A549 treated with CpdA at 1 μM for 4 hours (cell line): ENCODE measurements at places on chromosomes 13 and 19. TPM values are rescaled to one million over a fixed set of nuclear protein-coding genes. Genes with fewer than 3 reads are reported as not detected.

ZNF98 gene
- total RNA-seq = not detected in 5 replicates

ERICH6B gene
- total RNA-seq = not detected in 5 replicates

LILRB5 gene
- total RNA-seq = 0.03 to 0.06 TPM in 2 of 5 replicates, not detected in the others

CERS1 gene
- total RNA-seq = 4.6 to 5.7 TPM (median 4.9 TPM) in 5 replicates

PRR19 gene
- 3.6 to 4.9 TPM (median 4.5 TPM) in 5 replicates for total RNA-seq

UBA52 gene
- 972 to 1,227 TPM (median 1,167 TPM) in 5 replicates for total RNA-seq

CA11 gene
- 8.7 to 12.3 TPM (median 9.7 TPM) in 5 replicates for total RNA-seq

TMPRSS9 gene
- 0.03 TPM in 1 of 5 replicates, not detected in the others for total RNA-seq

FCER2 gene
- total RNA-seq = not detected in 5 replicates

ZNF625 gene
- not detected in 5 replicates for total RNA-seq

APOC4 gene
- total RNA-seq = not detected in 5 replicates

FARP1 gene
- total RNA-seq = 8.4 to 10.4 TPM (median 8.7 TPM) in 5 replicates

DMWD gene
- total RNA-seq = 23.6 to 40.1 TPM (median 35.8 TPM) in 5 replicates

GDF15 gene
- total RNA-seq = 32.5 to 82.2 TPM (median 56.6 TPM) in 5 replicates

GJB2 gene
- 0.66 to 1.1 TPM (median 0.98 TPM) in 5 replicates for total RNA-seq

COL5A3 gene
- total RNA-seq = 3.8 to 5.2 TPM (median 4.0 TPM) in 5 replicates

ACP7 gene
- total RNA-seq = 0.15 to 0.19 TPM (median 0.17 TPM) in 5 replicates

SPPL2B gene
- 16.3 to 26.0 TPM (median 17.3 TPM) in 5 replicates for total RNA-seq

YJEFN3 gene
- 2.2 to 4.9 TPM (median 3.6 TPM) in 5 replicates for total RNA-seq

GARIN5A gene
- total RNA-seq = 1.9 to 2.3 TPM (median 2.2 TPM) in 5 replicates

CEACAM3 gene
- total RNA-seq = not detected in 5 replicates

TEX26 gene
- not detected in 5 replicates for total RNA-seq

TNNI3 gene
- 6.7 to 8.9 TPM (median 7.7 TPM) in 5 replicates for total RNA-seq

AMH gene
- 10.6 to 22.6 TPM (median 18.9 TPM) in 5 replicates for total RNA-seq

CFAP97D2 gene
- not detected in 5 replicates for total RNA-seq

OR7C1 gene
- not detected in 5 replicates for total RNA-seq

CTXN1 gene
- 8.5 to 21.3 TPM (median 20.2 TPM) in 5 replicates for total RNA-seq

CDC42EP5 gene
- not detected in 5 replicates for total RNA-seq

NPAS1 gene
- 5.6 to 8.0 TPM (median 6.0 TPM) in 5 replicates for total RNA-seq

CHMP2A gene
- total RNA-seq = 182 to 209 TPM (median 197 TPM) in 5 replicates

IQCN gene
- 0.31 to 0.59 TPM (median 0.39 TPM) in 5 replicates for total RNA-seq

NOTCH3 gene
- 5.9 to 9.0 TPM (median 8.6 TPM) in 5 replicates for total RNA-seq

TNFSF9 gene
- total RNA-seq = 4.1 to 9.2 TPM (median 7.2 TPM) in 5 replicates

ZNF135 gene
- total RNA-seq = 0.05 to 0.07 TPM in 2 of 5 replicates, not detected in the others

NECTIN2 gene
- 71.2 to 91.2 TPM (median 84.6 TPM) in 5 replicates for total RNA-seq

SIGLEC5 gene
- total RNA-seq = not detected in 5 replicates

ZNF285 gene
- 1.7 to 2.9 TPM (median 2.4 TPM) in 5 replicates for total RNA-seq
